Calu3 (cell line): ENCODE measurements at places on chromosomes 7 and 10. TPM values are rescaled to one million over a fixed set of nuclear protein-coding genes. Genes with fewer than 3 reads are reported as not detected.

DNA sequence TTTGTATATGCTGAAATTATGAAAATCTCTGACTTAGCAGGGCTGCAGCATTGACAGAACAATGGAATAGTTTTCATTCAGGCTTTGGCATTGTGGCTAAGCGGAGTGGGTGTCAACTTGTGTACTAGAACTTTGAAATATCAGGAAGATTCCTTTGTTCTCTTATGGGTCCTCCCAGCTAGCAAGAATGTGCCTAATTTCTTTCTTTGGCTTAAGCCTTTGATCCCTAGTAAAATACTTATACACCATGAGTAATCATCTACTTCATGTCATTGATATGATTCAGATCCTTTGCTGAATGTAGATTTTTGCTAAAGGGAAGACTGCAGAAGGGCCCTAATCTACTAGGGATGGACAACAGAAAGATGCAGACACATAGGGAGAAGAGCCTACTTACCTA is 6.2 kb downstream of the AVL9 start:
- peaks cover 25% of the 10 kb centered on the region for H3K36me3 ChIP-seq
- DNase-seq: no peak
- H3K27ac ChIP-seq: peak overlapping the region; percentile 12
- no peaks in the 10 kb centered on the region for H3K27me3 ChIP-seq
- peak overlapping the region; percentile 17 for H3K4me3 ChIP-seq

DNA sequence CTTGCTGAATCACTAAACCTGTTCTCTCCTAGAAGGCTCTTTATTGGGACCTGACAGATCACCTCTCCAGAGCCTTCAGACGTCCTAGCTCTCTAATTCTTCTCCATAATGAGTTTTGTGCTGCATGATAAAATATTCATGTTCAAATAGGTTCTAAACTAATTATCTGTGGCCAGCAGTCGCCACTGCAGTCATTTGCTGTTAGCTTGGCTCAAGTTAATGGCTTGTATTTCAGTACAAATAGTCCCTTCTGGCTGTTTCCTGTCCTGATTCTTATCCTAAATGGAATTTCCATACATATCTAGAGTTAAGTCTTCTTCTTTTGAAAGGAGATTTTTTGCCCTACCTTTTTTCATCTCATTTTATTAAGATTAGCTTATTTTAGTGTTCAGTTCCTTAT is 303.2 kb downstream of the EXOC4 start:
- no peak overlapping the region for H3K4me3 ChIP-seq
- DNase-seq: no peak
- no peaks in the 10 kb centered on the region for H3K36me3 ChIP-seq
- H3K4me1 ChIP-seq: no peaks in the 10 kb centered on the region

GRCh38 chr10:93821051-93821772 is 63.5 kb downstream of the LGI1 start:
- no peak for DNase-seq
- peaks cover 64% of the 10 kb centered on the region for H3K27me3 ChIP-seq
- peaks cover 3% of the 10 kb centered on the region for H3K36me3 ChIP-seq
- H3K4me3 ChIP-seq: no peak overlapping the region
- peaks cover 2% of the 10 kb centered on the region for H3K4me1 ChIP-seq

DNA sequence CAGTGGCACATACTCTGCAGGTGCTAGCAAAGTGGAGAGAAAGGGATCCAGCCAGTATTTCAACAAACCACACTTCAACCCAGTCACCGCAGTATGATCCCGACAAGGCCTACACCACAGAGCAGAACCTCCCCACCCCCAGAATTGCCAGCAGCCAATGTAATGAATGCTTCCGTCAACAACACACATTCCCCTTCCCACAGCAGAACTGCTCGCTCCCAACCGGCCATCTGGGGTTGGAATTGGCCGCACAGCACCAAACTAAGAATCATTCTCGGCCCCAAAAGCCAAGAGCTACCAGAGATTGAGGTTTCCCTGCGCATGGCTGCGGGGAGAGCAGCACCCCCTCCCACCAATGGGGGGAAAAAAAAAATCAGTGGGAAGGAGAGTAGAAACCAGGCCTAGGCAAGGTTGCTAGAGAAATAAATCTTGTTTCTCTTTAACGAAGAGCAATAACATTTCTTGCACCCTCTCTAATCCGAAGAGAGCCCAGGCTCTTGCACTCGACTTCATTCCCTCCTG is 1.1 kb downstream of the WASL start:
- DNase-seq: peak; percentile 72
- peaks cover 38% of the 10 kb centered on the region for H3K36me3 ChIP-seq
- H3K4me3 ChIP-seq: peak overlapping the region; percentile 91
- no peaks in the 10 kb centered on the region for H3K27me3 ChIP-seq

DNA sequence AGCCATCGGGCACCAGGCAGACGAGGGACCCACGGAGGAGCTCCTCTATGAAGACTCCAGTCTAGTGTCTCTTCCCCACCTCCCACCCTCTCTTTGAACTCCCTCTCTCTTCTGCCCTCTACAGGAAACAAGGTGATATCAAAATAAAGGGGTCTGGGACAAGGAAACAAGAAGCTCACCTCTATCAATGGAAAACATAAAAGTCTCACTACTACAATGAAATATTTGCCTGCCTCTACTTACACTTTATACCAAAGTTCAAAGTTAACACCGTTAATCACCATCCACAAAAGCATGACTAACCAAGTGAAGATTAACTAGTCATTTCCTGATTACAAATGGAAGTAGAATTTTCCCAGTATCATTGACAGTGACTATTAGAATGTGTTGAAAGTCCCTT is 82.2 kb downstream of the PARD3 start:
- peak overlapping the region; percentile 73 for H3K27ac ChIP-seq
- peak overlapping the region; percentile 26 for H3K4me3 ChIP-seq
- H3K36me3 ChIP-seq: no peaks in the 10 kb centered on the region
- H3K27me3 ChIP-seq: no peaks in the 10 kb centered on the region

- no peak for DNase-seq
- no peak overlapping the region for H3K4me3 ChIP-seq
- no peaks in the 10 kb centered on the region for H3K4me1 ChIP-seq
Observed at GRCh38 chr7:146291900-146292299, 175.3 kb downstream of the CNTNAP2 start.

- H3K27me3 ChIP-seq: peaks cover 47% of the 10 kb centered on the region
- no peak for DNase-seq
- no peak overlapping the region for H3K4me3 ChIP-seq
- H3K36me3 ChIP-seq: no peaks in the 10 kb centered on the region
Observed at GRCh38 chr7:132206594-132206993, 369.7 kb downstream of the PLXNA4 start.

DNA sequence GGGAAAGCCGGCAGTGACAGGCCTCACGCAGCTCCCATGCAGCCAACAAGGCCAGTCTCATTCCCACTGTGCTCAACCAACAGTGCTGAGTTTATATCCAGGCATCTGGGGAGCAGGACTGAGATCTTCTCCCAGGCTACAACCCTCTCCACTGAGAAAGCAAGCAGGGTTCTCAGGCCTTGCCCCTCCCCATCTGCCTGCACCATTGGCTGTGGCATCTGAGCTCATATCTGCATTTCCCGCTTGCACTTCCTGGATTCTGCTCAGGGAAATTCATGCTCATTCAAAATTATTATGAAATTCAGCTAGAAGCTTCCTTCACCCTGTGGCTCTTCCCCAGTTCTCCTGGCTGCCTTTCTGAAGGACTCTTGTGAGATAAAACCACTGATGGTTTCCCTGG is 1029.0 kb downstream of the GRM8 start:
- no peaks in the 10 kb centered on the region for H3K36me3 ChIP-seq
- no peaks in the 10 kb centered on the region for H3K4me1 ChIP-seq
- no peak overlapping the region for H3K27ac ChIP-seq
- no peak for DNase-seq
- no peaks in the 10 kb centered on the region for H3K27me3 ChIP-seq
- no peak overlapping the region for H3K4me3 ChIP-seq

GRCh38 chr10:79936625-79937615 is 12.0 kb downstream of the SFTPD start:
- no peak overlapping the region for H3K27ac ChIP-seq
- no peaks in the 10 kb centered on the region for H3K36me3 ChIP-seq
- no peaks in the 10 kb centered on the region for H3K4me1 ChIP-seq
- H3K4me3 ChIP-seq: no peak overlapping the region
- no peak for DNase-seq

The EVX1 gene
- total RNA-seq: not detected in 2 replicates

The ZNF853 gene
- total RNA-seq: 10.1 and 11.4 TPM in 2 replicates
